ENCODE measurements at places on chromosomes 3 and 15.

GRCh38 chr3:139204728-139205127, 139.1 kb upstream of the MRPS22 start:
- no peak for DNase-seq

DNA sequence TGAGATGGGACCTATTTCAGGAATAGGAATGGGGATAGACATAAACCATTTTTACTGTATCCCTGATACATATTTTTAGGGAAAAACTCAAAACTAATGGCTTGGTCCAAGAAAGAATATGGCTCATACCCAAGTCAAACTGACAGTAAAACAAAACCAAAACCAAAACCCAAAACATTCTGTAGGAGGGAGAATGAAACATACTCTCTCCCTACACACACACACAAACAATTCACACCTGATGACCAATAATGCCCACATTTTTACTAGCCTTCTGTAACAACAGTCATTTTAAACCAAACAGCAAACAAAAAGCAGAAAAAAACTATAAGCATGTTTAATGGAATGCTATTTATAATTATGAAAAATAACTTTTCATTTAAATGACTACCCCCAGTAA, 74.9 kb downstream of the NBEAL2 start:
- DNase-seq, result no peak

GRCh38 chr3:59245859-59246501, 196.2 kb upstream of the CFAP20DC start:
- peak; percentile 74 for DNase-seq

DNA sequence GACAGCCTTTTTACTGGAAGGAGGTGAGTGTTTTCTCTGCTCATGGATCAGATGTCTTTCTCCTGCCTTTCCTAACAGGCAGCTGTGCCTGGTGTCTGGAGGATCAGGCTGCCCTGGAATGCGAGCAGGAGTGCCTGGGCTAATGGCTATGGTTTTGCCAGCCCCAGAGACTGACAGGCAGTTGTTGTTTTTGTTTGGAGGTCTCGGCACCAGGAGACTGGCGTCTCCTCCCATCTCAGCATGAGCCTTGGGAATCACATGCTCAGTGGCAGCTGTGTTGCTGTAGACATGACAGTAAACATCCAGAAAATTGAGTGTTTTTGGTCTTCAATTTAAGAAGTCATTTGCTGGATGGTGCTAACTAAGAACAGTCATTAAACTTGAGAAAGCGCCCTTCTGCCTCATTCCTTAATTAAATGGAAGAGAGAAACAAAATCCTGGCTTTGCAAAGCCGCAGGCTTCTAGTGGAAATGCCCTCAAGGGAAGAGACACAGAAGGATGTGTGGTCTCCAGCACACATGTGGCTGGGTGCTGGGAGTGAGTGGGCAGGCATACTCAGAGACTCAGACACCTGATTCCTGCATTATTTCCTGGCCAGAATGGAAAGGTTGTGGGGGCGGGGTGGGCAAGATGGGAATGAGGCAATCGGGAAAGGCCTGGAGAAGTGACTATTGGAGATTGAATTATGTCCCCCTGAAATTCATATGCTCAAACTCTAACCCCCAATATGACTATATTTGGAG, 97.0 kb upstream of the NMNAT3 start:
- DNase-seq, result peak; percentile 83

GRCh38 chr15:79122991-79123390, 32.4 kb upstream of the RASGRF1 start:
- no peak for DNase-seq

DNA sequence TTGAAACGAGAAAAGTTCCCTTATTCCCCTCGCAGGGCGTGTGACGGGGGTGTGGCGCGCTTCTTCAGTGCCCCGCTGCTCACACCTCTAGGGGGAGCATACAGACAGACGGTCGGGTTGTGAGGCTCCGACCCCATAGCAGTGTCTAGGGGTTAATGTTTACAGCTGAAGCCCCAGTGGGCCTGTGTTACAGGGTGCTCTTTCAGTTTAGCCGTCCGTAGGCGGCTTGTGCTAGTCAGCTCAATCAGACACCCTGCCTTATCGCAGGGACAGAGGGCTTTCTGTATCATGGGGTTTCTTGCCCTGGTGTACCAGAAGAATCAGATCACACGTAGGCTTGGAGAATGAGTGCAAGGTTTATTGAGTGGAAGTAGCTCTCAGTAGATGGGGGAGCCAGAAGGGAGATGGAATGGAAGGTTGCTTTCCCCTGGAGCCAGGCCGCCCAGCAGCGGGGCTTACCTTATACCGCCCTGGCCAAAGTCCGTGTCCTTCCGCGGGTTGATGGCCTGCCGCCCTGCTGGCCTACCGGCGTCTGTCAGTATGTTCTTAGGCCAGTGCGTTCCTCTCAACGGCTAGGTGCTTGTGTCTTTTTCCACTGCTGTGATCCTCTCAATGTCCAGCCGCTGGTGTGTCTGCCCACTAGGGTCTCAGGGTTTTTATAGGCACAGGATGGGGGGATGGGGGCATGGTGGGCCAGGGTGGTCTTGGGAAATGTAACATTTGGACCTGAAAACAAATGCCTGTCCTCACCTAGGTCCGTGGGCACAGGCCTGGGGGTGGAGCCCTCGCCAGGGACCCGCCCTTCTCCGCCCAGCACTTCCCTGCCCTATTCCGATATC, 32.2 kb upstream of the ACP3 start:
- DNase-seq, result no peak

- no peak for DNase-seq
Measured at GRCh38 chr3:188133646-188134045, 20.3 kb upstream of the LPP start.

DNA sequence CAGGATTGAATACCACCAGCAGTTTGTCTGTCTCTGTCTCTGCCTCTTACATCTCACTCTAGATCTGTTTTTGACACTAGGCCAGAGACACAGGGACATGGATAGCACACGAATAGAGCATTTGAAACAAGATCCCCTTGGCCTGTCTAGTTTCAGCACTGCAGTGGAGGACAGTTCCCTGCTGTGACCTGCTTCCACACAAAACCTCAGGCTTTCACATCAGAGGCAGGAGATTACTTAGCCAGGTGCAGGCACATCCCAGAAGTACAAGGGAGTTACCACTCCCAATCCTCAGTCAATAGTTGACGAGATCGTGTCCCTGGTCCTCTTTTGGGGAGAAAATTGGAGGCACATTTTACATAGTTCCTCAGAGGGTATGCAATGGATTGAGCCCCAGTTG, 34.0 kb upstream of the CCK start:
- DNase-seq, result no peak

- no peak for DNase-seq
Measured at GRCh38 chr3:65402597-65402996, 636.1 kb downstream of the MAGI1 start.

GRCh38 chr3:183506674-183507320, 48.7 kb downstream of the KLHL6 start:
- DNase-seq, result no peak

DNA sequence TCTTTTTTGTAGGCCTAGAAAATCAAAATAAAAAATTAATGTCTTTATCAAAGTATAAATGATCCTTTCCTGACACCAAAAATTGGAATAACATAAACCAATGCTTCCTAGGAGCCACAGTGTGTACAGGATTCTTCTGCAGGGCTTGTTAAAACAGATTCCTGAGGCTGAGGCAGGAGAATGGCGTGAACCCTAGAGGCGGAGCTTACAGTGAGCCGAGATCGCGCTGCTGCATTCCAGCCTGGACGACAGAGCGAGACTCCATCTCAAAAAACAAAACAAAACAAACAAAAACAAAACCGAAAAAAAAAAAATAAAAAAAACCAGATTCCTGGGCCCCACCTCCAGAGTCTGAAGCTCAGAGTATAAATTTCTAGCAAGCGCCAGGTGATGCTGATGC, 78.0 kb downstream of the PEX5L start:
- DNase-seq, result no peak

GRCh38 chr3:197306374-197307086, 8.1 kb upstream of the DLG1 start:
- DNase-seq, result no peak

GRCh38 chr3:100027321-100027720, 87.0 kb downstream of the FILIP1L start:
- no peak for DNase-seq

- no peak for DNase-seq
Measured at GRCh38 chr3:31750341-31750740, 217.6 kb downstream of the STT3B start.

DNA sequence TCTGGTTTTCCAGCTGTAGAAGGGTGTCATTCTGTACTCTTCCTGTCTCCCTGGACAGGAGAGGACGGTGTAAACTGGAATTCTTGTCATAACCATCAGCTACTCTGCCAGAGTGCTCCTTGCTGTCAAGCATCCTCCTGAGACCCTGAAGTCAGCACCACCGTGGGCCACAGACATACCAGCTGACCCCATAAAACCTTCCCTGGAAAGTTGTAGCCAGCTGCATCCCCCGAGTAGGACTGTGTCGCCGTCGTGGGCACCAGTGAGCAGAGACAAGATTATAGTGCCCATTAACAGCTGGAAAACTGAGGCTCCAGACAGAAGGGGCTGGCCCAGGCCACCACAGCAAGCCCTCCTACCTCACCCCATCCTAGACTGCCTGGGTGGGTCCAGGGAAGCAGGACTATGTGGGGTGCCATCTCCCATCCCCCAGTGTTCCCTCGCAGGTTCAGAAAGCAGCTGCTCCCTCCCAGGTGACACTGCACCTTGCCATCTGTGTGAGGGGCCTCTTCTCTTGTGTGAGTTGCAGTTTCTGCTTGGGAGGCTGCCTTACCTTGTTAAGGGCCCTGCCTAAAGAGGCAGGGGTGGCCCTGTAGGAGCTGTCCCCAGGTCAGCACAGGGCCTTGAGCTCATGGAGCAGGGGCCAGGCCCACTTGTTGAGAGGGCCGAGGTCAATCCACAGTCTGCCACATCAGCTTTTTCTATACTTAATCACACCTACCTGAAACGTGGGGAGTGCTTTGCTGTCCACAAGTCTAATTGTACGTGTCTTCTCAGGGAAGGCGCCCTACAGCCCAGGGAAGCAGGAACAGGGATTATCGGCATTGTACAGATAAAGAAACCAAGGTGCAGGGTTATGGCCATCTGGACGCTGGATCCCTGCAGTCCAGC, 191.9 kb upstream of the LINGO1 start:
- no peak for DNase-seq

DNA sequence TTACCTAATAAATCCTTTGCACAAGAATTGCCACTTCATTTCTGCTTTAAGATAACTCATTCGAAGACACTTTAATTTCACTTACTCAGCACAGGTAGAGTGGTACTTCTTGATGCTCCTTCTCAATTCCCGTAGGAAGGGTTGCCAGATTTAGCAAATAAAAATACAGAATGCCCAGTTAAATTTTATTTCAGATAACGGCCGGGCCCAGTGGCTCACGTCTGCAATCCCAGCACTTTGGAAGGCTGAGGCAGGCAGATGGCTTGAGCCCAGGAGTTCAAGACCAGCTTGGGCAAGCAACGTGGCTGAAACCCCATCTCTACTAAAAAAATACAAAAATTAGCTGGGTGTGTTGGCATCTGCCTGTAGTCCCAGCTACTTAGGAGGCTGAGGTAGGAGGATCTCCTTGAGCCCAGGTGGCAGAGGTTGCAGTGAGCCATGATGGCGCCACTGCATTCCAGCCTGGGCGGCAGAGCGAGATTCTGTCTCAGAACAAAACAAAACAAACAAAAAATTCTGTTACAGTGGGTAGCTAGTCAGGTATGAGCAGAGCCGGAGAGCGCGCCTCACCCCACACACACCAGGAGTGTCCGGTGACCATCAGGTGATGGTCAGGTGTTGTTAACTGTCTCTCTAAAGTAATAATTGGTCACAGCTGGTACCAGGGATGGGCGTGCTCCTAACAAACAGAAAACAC, 92.8 kb downstream of the DNAH12 start:
- DNase-seq, result no peak

DNA sequence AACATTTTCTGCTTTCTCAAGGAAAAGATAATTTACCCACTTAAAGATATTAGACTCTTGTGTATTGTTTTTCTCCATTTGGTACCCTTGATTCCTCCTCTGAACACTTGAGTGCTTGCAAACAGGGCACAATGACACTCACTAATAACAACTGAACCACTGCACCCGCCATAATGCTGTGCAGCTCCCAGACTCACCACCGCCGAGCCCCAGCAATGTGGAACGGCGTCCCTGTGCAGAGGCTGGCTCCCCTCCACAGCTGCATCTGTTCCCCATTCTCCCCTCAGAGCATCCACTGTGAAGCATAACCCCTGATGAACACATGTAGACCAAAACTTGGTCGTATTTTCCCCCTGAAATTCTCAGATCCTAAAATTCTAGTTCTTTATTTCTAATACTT, 276.2 kb upstream of the PLSCR5 start:
- no peak for DNase-seq

DNA sequence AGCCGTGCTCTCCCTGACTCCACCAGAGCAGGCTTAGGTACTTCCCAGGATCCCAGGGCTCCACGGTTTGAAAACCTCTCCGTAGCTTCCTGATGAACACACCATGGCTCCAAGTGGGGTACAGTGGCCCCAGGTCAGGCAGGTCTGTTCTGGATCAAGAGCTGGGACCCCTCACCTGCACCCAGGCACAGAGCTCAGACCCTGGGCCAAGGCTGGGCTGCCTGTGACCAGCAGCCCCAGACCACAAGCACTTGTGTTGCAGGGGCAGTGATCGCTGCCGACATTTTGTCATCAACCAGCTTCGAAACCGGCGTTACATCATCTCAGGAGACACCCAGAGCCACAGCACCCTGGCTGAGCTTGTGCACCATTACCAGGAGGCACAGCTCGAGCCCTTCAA, 5.3 kb downstream of the SH2D7 start:
- no peak for DNase-seq

GRCh38 chr3:71395927-71396695, 187.4 kb downstream of the FOXP1 start:
- no peak for DNase-seq

DNA sequence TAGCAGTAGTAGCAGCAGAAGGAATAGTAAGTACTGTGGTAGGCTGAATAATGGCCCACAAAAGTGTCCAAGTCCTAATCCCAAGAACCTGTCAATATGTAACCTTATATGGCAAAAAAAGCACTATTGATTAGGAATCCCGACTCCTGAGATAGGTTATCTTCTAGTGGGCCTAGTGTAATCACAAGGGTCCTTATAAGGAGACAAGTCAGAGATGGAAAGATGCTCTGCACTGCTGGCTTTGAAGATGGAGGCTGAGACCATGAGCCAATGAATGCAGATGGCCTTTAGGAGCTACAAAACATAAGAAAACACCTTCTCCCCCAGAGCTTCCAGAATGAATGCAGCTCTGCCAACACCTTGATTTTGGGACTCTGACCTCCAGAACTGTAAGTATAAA, 36.0 kb downstream of the TIPARP start:
- no peak for DNase-seq

GRCh38 chr15:99118258-99118632, 13.4 kb downstream of the SYNM start:
- DNase-seq, result no peak

DNA sequence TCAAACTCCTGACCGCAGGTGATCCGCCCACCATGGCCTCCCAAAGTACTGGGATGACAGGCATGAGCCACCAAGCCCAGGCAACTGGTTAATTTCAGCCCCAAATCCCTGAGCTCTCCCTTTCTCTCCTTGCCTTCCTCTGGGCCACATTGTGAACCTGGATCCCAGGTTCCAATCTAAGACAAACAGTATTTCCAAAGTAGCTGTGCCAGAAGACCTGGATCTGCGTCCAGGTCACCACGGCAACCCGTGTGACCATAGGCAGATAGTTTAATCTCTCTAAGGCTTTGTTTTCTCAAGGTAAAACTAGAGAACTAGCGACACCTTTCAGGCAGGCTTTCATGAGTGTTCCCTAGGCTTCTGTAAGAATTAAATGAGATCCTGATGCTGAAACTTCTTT, 5.9 kb upstream of the RBPMS2 start:
- no peak for DNase-seq

- DNase-seq, result no peak
Measured at GRCh38 chr15:73879426-73879825, 6.1 kb downstream of the TBC1D21 start.
